NCI-H187 (cell line): ENCODE measurements at places on chromosomes 4 and X.

GRCh38 chr4:173821876-173822275 is 291.8 kb upstream of the HAND2 start:
- no peak for DNase-seq

GRCh38 chr4:36322921-36323354 is 41.5 kb downstream of the DTHD1 start:
- no peak for DNase-seq

DNA sequence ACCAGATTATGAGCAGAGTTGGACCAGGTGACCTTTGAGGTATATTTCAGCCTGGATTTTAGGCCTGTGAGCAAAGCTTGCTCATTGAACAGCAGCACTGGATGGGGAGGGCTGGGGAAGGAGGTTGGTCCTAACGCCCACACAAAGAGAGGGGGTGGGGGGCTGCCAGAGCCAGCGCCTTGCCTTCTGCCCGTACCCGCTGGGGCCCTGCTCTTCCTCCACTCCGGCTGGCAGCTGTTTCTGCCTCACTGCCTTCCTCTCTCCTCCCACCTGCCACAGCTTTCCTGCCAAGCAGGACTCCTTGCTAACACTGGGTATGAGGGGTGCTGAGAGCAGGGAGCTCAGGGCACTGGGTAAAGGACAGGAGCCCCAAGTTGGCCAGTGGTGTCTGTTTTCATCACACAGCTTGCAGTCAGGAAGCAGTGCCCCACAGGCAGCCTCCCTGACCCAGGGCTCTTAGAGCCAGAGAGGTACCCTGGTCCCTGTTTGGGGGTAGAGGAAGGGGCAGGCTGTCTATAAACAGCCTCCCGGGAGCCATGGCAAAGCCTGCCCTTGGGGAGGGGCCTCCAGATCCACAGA is 6.1 kb downstream of the NALF2 start:
- no peak for DNase-seq

DNA sequence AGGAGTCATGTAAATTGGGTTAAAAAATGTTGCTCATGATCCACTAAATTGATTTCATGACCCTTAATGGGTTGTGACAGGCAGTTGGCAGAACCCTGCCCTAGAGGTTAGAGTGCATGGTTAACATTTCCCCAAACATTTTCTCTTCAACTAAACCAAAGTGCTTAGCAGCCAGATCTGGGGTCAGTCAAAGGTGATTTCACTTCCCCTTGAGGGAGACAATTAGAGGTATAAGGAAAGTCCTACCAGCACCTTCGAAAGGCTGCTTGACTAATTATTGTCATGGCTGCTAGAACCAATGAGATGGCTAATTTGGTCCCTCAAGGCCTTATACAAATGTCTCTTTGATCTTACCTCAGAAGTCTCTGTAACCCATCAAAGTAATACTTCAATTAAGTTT is 30.9 kb upstream of the INTS6L start:
- no peak for DNase-seq

- no peak for DNase-seq
Observed at GRCh38 chrX:132623300-132623699, 134.5 kb upstream of the MBNL3 start.
